ENCODE measurements at places on chromosomes 1 and 21.
A peak's percentile ranks its signal among the peaks of the same experiment; 100 is the strongest.

GRCh38 chr1:222618880-222619596, 1.1 kb downstream of the MIA3 start:
- peak; percentile 3 for DNase-seq

GRCh38 chr1:150560011-150560438, 10.8 kb downstream of the ADAMTSL4 start:
- no peak for DNase-seq

GRCh38 chr1:8680664-8681650, 136.5 kb downstream of the RERE start:
- DNase-seq: no peak

DNA sequence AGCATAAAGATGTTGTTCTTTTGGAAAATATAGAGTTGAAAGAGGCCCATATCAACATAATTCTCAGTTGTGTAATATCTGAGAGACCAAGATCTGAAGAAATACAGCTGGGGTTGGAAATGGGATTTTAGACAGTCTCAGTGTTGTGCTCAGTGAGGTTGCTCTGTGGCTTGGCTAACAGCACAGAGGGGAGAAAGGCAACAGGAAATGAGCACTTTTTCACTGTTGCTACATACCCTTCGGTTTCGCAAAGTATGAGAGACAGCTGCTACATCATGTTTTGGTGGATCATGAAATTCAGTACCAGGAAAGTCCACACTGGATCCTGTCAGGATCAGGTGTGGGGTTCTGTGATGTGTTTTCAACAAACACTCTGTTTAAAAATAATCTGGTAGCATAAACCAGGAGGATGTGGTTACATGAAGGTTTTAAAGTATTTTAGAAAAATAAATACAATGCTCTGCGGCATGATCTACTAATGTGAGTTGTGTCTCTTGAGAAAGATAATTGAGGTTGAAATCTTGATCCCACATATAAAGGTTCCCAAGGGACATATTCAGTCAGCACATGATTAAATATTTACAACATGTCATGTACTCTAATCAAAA, 7.0 kb upstream of the GPR88 start:
- no peak for DNase-seq

DNA sequence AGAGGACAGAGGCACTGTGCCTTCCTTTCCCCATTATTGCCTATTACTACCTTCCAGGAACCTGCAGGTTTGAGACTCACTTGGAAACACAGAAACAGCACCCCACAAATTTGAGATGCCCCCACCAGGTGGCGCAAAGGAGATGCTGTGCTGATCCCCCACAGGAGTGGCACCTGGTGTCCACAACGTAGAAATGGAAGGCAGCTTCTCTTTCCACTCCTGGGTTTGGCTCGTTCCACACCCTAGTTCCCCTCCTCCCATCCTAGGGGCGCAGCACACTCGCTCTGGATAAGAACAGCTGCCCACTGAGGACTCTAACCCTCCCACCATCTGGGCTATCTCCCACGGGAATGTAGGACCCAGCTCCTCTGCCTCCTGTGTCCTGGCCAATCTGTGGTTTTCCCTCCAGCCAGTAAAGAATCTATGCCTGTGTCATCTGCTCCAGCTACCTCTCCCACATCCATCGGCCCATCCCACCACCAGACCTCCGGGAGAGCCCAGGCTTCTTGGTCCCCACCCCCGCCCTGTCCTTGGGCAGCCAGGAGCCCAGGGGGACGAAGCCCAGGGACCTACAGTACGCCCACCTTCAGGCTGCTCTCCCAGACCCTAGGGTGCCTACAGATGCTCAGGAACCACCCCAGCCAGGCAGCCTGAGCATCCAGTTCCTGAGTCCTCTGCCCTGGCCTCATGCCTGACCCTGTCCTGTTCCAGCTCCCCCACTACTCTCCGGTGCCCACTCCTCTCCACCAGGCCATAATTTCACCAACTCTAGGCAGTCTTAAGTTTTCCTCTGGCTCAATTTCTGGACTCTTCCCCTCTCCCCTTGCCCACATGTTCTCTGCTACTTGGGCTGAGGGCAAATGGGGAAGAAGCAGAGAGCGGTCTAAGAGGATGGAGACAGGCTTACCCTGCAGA, 549 bp downstream of the THBS3 start:
- peak; percentile 58 for DNase-seq

- DNase-seq: no peak
These were observed 5.8 kb downstream of the INKA2 start for GRCh38 chr1:111733183-111733991.
